EH (cell line): ENCODE measurements at places on chromosomes 1 and 21.

GRCh38 chr1:47478090-47478489 is 40.2 kb downstream of the FOXD2 start:
- no peak for DNase-seq

GRCh38 chr1:202005958-202006357 is 4.4 kb upstream of the ELF3 start:
- peak; percentile 62 for DNase-seq

GRCh38 chr1:46020010-46020409 is 112.4 kb downstream of the PIK3R3 start:
- DNase-seq, result no peak

DNA sequence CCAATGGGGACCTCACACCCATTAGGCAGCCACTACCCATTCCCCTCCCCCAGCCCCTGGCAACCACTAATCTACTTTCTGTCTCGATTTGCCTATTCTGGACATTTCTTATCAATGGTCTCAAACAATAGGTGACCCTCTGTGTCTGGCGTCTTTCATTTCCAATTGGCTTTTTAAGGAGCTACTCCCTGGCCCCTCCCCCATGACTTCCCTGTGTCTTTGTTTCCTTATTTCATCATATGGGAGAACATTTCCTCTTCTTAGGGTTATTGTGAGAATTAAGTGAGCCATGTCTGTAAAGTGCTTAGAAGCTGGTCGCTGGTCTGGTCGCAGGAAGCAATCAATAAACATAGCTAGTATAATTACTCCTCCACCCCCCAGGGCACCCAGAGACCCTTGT is 80.9 kb downstream of the SPSB1 start:
- no peak for DNase-seq

DNA sequence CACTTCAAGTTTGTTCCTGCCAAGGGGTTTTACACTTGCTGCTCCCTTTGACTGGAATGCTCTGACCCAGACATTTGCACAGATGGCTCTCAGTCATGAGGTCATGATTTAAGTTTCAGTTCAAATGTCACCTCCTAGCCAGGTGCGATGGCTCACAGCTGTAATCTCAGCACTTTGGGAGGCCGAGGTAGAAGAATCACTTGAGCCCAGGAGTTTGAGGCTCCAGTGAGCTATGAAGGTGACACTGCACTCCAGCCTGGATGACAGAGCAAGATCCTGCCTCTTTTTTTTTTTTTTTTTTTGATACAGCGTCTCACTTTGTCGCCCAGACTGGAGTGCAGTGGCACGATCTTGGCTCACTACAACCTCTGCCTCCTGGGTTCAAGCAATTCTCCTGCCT is 4.5 kb upstream of the ZMYM4 start:
- DNase-seq, result no peak
